Endothelial cell of umbilical vein (primary cell): ENCODE measurements at places on chromosomes 7 and 10. TPM values are rescaled to one million over a fixed set of nuclear protein-coding genes. Genes with fewer than 3 reads are reported as not detected.
A peak's percentile ranks its signal among the peaks of the same experiment; 100 is the strongest.

ZC3HAV1L gene
- polyA plus RNA-seq = 15.9 TPM in 2 replicates

- H3K4me1 ChIP-seq = peaks cover 80% of the 10 kb centered on the region
- peak overlapping the region; percentile 92 for H3K27ac ChIP-seq
- H3K36me3 ChIP-seq = peaks cover 2% of the 10 kb centered on the region
- no peak for DNase-seq
- H3K27me3 ChIP-seq = no peaks in the 10 kb centered on the region
Measured at GRCh38 chr10:102600816-102601215, 43.5 kb upstream of the TRIM8 start.

DNA sequence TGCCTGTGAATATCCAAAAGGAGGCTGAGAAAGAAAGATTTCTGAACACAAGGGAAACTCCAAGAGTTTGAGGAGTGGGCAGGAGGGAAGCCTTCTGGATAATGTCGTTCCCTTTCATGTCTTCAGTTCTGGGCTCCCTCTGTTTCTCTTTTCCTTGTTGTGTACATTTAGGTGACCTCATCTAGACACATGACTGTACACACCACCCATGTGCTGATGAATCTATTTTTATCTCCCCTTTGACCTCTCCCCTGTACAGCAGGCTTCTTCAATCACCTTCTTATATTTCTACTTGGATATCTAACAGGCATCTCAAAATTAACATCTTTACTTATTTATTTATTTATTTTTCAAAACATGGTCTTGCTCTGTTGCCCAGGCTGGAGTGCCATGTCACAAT, 363.1 kb downstream of the GATA3 start:
- no peak overlapping the region for H3K27ac ChIP-seq
- H3K4me1 ChIP-seq = no peaks in the 10 kb centered on the region
- no peak for DNase-seq
- H3K27me3 ChIP-seq = no peaks in the 10 kb centered on the region
- H3K4me3 ChIP-seq = no peak overlapping the region

BHLHA15 gene
- polyA plus RNA-seq = 0.81 and 1.0 TPM in 2 replicates

MINDY4 gene
- 2.2 and 2.3 TPM in 2 replicates for polyA plus RNA-seq

DNA sequence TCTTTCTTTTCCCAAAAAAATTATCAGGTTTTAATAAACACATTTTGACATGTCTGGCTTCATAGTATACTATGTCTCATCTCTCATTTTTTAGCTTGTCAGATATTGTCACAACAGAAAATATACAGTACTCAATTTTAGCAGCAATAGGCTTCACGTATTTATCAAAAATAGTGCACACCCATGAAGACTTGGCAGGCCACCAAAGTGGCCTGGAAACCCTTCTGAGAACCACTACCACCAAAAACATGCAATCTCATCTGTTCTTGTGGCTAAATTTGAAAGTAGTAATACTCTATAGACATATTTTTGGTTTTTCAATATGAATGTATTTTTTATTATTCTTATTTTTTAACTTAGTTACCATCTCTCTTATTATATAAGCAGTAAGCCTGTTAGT, 1094.5 kb upstream of the LRRN3 start:
- no peaks in the 10 kb centered on the region for H3K36me3 ChIP-seq
- H3K4me3 ChIP-seq = no peak overlapping the region
- H3K27ac ChIP-seq = no peak overlapping the region
- H3K27me3 ChIP-seq = no peaks in the 10 kb centered on the region
- no peaks in the 10 kb centered on the region for H3K4me1 ChIP-seq
- no peak for DNase-seq

HOXA3 gene
- polyA plus RNA-seq = 4.2 and 4.7 TPM in 2 replicates

HSPA12A gene
- 0.24 and 0.29 TPM in 2 replicates for polyA plus RNA-seq

ZDHHC4 gene
- polyA plus RNA-seq = 122 and 137 TPM in 2 replicates

GRCh38 chr7:138097064-138097741, 20.9 kb downstream of the AKR1D1 start:
- no peaks in the 10 kb centered on the region for H3K36me3 ChIP-seq
- no peak overlapping the region for H3K4me3 ChIP-seq
- peak; percentile 6 for DNase-seq
- H3K27me3 ChIP-seq = no peaks in the 10 kb centered on the region

SFMBT2 gene
- 0.08 and 0.14 TPM in 2 replicates for polyA plus RNA-seq

GRCh38 chr7:137753067-137753466, 93.7 kb downstream of the DGKI start:
- no peaks in the 10 kb centered on the region for H3K4me1 ChIP-seq
- no peaks in the 10 kb centered on the region for H3K27me3 ChIP-seq
- DNase-seq = no peak
- H3K4me3 ChIP-seq = no peak overlapping the region
- no peaks in the 10 kb centered on the region for H3K36me3 ChIP-seq
- no peak overlapping the region for H3K27ac ChIP-seq

DNA sequence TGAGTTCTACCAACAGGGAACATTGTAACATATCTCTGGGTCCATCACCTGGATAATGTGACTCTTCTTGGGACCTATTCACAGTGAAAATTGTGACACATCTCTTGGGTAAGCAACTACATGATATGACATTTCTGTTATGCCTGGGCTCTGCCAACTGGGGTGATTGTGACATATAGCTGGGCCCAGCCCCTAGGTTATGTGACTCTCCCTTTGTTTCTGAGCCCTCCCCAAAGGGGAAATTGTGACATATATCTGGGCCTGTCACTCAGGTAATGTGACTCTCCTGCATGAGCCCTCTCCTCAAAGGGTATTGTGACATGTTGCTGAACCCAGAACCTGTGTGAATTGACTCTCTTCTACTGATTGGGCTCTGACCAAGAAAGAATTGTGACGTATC, 22.4 kb upstream of the ZNF107 start:
- no peak overlapping the region for H3K4me3 ChIP-seq
- no peaks in the 10 kb centered on the region for H3K4me1 ChIP-seq
- no peaks in the 10 kb centered on the region for H3K36me3 ChIP-seq
- no peak for DNase-seq
- H3K27me3 ChIP-seq = no peaks in the 10 kb centered on the region
- no peak overlapping the region for H3K27ac ChIP-seq

DNA sequence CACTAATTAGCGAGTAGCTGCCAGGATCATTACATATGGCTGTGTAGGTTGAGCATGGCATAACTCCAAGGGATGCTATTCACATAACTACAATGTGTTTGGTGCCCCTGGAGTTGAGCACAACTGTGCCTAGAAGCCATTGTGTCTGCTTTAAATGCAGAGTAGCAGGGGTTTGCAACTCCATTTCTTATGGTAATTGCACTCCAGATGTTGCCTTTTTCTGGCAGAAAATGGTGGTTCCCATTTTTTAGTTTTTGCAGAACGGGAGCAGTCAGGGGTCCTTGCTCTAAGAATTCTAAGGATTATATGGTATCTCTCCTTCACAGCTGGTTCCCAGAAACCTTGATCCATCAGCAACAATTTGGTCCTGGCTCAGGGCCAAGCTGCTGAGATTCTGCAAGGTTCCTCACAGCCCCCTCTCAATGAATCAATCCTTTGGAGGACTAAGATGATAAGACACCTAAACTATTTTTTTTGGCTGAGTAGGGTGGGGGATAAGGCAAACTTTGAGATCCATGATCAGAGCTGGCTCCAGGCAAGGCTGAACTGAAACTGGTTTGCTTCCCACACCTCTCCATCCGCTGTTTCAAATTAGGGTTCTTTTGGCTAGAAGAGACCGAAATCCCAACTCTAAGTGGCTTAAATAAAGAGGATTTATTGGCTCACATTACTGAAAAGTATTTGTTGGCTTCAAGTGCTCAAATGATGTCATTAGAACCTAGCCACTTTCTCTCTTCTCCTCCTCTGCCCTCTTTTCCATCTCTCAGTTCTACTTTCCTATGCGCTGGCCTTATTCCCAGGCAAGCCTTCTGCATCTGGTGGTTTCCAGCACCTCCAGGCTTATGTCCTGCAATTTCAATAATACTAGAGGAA, 97.5 kb upstream of the CCDC6 start:
- H3K4me3 ChIP-seq = no peak overlapping the region
- H3K27me3 ChIP-seq = no peaks in the 10 kb centered on the region
- H3K4me1 ChIP-seq = no peaks in the 10 kb centered on the region
- DNase-seq = no peak
- H3K36me3 ChIP-seq = no peaks in the 10 kb centered on the region

SRRM3 gene
- 4.4 and 4.9 TPM in 2 replicates for polyA plus RNA-seq
